Chondrocyte (in vitro differentiated cells): ENCODE measurements at places on chromosomes 13 and 19. TPM values are rescaled to one million over a fixed set of nuclear protein-coding genes. Genes with fewer than 3 reads are reported as not detected.

DNA sequence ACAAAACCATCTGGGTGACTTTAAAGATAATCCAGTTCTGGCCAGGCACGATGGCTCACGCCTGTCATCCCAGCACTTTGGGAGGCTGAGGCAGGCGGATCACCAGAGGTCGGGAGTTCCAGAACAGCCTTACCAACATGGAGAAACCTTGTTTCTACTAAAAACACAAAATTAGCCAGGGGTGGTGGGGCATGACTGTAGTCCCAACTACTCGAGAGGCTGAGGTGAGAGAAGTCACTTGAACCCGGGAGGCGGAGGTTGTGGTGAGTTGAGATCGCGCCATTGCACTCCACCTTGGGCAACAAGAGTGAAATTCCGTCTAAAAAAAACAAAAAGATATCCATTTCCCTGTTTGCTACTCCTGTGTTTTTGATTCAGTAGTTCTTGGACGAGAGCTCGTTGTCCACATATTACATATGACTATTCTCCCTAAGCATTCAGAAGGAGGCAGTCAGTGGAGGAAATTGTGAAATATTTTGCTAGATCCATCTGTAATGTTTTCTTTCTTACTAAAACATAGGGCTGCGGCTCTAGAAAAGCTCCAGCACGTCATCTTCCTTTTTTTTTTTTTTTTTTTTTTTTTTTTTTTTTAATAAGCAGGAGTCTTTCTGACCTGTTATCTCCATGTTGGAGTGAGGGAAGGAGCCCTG is 33.6 kb downstream of the ZNF701 start:
- H3K36me3 ChIP-seq: peaks cover 4% of the 10 kb centered on the region
- H3K27me3 ChIP-seq: no peaks in the 10 kb centered on the region
- peaks cover 21% of the 10 kb centered on the region for H3K4me1 ChIP-seq
- H3K4me3 ChIP-seq: no peak overlapping the region

GRCh38 chr13:72920097-72920496 is 138.2 kb downstream of the PIBF1 start:
- H3K27ac ChIP-seq: peak overlapping the region; percentile 61
- peaks cover 13% of the 10 kb centered on the region for H3K4me1 ChIP-seq
- DNase-seq: no peak
- peaks cover 17% of the 10 kb centered on the region for H3K36me3 ChIP-seq
- H3K27me3 ChIP-seq: no peaks in the 10 kb centered on the region

GRCh38 chr19:58319241-58319640 is 7.6 kb upstream of the ZSCAN22 start:
- DNase-seq: no peak
- H3K27ac ChIP-seq: no peak overlapping the region
- H3K4me3 ChIP-seq: no peak overlapping the region
- H3K4me1 ChIP-seq: no peaks in the 10 kb centered on the region
- H3K27me3 ChIP-seq: no peaks in the 10 kb centered on the region
- H3K36me3 ChIP-seq: peaks cover 6% of the 10 kb centered on the region

TINCR gene
- total RNA-seq: 1.7 to 17.0 TPM (median 2.0 TPM) in 3 replicates

TNFSF13B gene
- total RNA-seq: 1.1 to 1.5 TPM (median 1.3 TPM) in 3 replicates

TEAD2 gene
- total RNA-seq: 49.6 to 63.8 TPM (median 62.6 TPM) in 3 replicates
